Tibial nerve (tissue), 4 donors: ENCODE measurements at places on chromosomes 5 and 9. TPM values are rescaled to one million over a fixed set of nuclear protein-coding genes. Genes with fewer than 3 reads are reported as not detected.

The CAVIN4 gene
- total RNA-seq, result not detected

The WDR70 gene
- total RNA-seq, result 35.1 TPM

The ATOSB gene
- total RNA-seq, result 19.5 TPM

The LHFPL2 gene
- 34.3 TPM for total RNA-seq

The BARHL1 gene
- total RNA-seq, result not detected

The MUSK gene
- 0.63 TPM for total RNA-seq

The ANXA2R gene
- 9.0 TPM for total RNA-seq

The FAM81B gene
- not detected for total RNA-seq

The OXCT1 gene
- total RNA-seq, result 23.7 TPM

The JADE2 gene
- total RNA-seq, result 58.8 TPM

The PCDHGA8 gene
- 9.3 TPM for total RNA-seq

The PCDHB12 gene
- 11.8 TPM for total RNA-seq

The TERT gene
- total RNA-seq, result not detected

The IFNA10 gene
- not detected for total RNA-seq

The DND1 gene
- 1.3 TPM for total RNA-seq

The CAPSL gene
- total RNA-seq, result not detected

The SLC25A48 gene
- 91.2 TPM for total RNA-seq

The PHPT1 gene
- 71.0 TPM for total RNA-seq

The GPRIN1 gene
- 0.90 TPM for total RNA-seq

The SPATA6L gene
- 3.1 TPM for total RNA-seq

The LRRC70 gene
- 7.5 TPM for total RNA-seq

The ENDOG gene
- 48.0 TPM for total RNA-seq

The C5orf58 gene
- total RNA-seq, result 1.5 TPM

The BRINP1 gene
- not detected for total RNA-seq

The INIP gene
- total RNA-seq, result 18.4 TPM

The FOXI1 gene
- total RNA-seq, result 0.44 TPM

The DOLK gene
- 9.4 TPM for total RNA-seq

The CCL27 gene
- total RNA-seq, result 45.1 TPM

The SAXO1 gene
- total RNA-seq, result not detected

The OR13C5 gene
- not detected for total RNA-seq

The ELAVL2 gene
- total RNA-seq, result 0.63 TPM

The HTR1A gene
- total RNA-seq, result not detected

The ANKRD18B gene
- not detected for total RNA-seq

The IL13 gene
- total RNA-seq, result 0.44 TPM

The SMIM32 gene
- total RNA-seq, result not detected

The SLC22A4 gene
- total RNA-seq, result 2.8 TPM

The SMIM27 gene
- 6.7 TPM for total RNA-seq

The SLC6A18 gene
- total RNA-seq, result not detected

The FAM193B gene
- total RNA-seq, result 82.4 TPM

The DIRAS2 gene
- total RNA-seq, result 2.2 TPM

The RIGI gene
- 9.2 TPM for total RNA-seq

The ZBTB34 gene
- total RNA-seq, result 12.0 TPM

The TSC1 gene
- 88.4 TPM for total RNA-seq

The ADRB2 gene
- total RNA-seq, result 7.2 TPM

The TMEM171 gene
- not detected for total RNA-seq

The PCDHA11 gene
- total RNA-seq, result 0.60 TPM

The LVRN gene
- 10.6 TPM for total RNA-seq

The PTBP3 gene
- 46.5 TPM for total RNA-seq

The REEP2 gene
- 7.5 TPM for total RNA-seq
